ENCODE measurements at places on chromosomes 4 and X.
A peak's percentile ranks its signal among the peaks of the same experiment; 100 is the strongest.

- DNase-seq: no peak
Measured at GRCh38 chrX:130170752-130171445, 863 bp upstream of the RAB33A start.

DNA sequence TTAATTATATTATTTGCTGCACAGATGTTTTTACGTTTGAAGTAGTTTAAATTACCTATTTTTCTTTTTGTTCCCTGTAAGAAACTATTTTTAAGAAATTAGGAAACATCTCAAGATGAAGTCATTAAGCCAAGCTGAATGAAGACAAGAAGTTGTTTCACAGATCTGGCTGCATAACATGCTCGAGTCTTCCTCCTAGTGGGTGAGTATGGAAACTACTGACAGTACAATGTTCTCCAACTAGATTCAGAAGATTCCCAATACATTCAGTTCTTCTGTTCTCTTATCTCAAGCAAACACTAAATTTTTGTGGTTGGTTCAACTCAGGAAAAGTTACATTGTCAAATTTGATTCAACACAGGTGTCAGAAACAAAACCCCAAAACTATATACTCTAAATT is 256.8 kb upstream of the VCX start:
- DNase-seq: peak; percentile 15

- no peak for DNase-seq
Measured at GRCh38 chr4:155143512-155143911, 64.9 kb upstream of the NPY2R start.

GRCh38 chrX:51158231-51158630 is 174.4 kb upstream of the NUDT10 start:
- no peak for DNase-seq

GRCh38 chr4:109608879-109609278 is 48.8 kb downstream of the MCUB start:
- DNase-seq: no peak

- no peak for DNase-seq
Measured at GRCh38 chr4:24858026-24858425, 54.8 kb downstream of the CCDC149 start.

DNA sequence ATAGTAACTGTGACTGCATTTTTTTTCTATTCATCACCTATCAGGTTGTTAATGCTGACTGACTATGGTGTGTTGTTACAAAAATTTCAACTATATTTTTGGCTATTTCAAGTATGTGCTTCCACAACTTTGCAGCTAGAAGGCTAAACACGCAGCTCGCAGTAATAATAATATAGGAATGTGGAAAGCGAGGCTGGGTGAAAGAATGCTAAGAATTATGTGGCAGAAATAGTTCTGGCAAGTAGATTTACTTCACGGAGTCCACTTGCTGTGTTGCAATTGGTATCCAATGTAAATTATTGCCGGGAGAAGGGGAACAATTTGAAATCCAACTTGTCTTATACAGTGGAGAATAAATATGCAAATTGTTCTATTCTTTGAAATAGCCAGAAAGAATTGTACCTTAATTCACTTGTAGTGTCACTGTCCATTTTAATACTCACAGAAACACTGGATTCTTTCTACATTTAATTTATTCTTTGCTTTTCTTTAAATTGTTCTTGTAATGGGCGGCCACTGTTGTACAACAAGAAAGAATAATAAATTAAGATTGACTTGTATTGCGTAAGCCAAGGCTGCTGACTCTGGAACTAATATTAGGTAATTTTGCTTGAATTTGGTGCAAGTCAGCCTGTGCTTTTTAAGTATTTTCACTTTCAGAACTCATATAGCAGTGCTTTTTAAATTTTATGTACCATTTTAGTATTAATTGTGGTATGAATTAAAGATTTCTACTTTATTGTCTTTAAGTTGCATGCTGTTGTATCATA is 154.9 kb downstream of the FRMPD4 start:
- DNase-seq: no peak

GRCh38 chr4:174071595-174071994 is 211.9 kb downstream of the FBXO8 start:
- DNase-seq: no peak

DNA sequence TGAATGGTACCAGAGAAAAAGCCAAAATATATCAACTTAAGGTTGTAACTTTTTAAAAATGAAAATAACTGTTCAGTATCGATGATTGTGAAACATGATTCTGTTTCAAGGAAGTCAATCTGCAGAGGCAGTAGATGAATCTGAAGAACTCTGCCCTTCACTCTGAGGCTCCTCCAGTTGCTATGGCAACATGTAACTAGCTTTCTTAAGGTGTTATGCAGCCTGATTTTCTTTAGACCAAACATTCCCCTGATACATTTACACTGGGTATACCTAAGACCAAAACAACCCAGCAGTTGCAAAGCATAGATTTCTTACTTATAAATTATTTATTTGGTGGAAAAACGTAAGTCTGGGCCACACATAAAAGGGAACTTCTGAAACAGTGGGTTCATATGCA is 133.6 kb upstream of the RASGEF1B start:
- DNase-seq: no peak

GRCh38 chr4:102734591-102735385 is 26.0 kb downstream of the MANBA start:
- DNase-seq: no peak

DNA sequence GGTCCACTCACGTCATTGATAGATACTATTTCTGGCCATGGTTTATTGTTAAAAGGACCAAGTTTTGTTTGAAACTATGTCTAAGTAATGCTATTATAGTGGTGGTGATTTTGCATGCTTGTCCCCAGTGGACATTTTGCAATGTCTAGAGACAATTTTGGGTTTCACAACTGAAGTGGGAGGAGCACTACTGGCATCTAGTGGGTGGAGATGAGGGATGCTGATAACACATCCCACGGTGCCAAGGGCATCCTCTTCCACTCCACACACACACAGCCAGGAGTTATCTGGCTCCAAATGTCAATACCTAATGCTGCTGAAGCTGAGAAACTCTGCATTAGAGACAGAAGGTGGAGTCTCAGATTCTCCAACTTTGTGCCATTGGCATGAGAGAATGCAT is 131.2 kb downstream of the FRMPD4 start:
- no peak for DNase-seq

DNA sequence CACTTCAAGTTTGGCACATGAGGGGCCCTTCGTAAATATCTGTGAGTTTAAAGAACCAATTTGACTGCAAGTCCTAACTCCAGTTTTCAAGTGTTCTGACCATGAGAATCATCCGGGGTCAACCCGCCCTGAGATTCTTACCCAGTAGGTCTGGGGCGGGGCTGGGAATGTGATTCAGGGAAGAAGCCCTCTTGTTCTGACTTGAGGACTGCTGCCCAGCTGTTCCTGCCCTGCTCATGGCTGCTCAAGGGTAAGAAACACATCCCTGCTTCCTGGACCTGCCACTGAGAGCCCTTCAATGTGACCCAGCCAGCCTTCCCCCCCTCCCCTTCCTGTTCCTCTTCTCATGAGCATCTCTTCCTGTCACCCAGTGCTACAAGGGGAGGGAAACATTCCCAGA is 92.7 kb upstream of the PGRMC2 start:
- DNase-seq: no peak

- DNase-seq: no peak
Measured at GRCh38 chrX:71815121-71815905, 52.2 kb downstream of the CXorf49B start.

DNA sequence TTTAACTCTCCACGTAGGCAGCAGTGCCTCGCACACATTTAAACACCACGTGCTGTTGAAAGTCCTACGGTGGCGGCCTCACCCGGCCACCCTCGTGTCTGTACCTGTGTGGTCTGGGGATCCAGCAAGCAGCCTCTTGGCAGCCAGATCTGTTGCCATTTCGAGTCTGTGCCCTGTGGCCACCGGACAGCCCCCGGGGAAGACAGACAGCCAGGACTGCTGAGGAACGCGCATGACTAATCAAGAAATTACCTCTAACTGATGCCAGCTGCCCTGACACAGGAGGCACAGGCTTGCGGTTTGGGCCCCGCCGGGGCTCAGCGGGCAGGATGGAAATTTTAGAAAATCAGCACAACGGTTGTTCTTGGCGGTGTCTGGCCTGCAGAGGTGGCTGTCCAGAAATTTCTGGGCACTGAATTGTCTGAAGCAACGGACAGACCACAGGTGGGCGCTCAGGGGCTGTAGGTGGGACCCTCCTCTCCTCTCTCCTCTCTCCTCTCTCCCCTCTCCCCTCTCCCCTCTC is 15.6 kb upstream of the ASMTL start:
- DNase-seq: no peak

DNA sequence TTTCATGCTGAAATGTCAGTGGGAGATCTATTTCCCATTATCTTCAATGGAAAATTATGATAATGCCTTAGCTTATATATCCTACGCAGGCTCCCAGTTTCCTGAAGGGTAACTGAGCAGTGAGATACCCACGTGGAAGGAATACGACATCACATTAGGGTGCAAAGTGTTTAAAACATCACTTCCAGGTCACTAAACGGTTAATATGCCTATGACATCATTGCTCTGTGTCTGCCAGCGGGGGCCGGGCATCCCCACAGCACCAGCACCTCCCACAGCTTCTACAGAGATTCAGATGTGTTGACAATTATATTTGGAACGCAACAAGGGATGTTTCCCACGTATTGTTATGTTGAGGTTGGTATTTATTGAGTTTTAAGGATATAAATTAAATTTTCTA is 27.1 kb downstream of the TMEM271 start:
- no peak for DNase-seq

- DNase-seq: no peak
Measured at GRCh38 chrX:44733931-44734330, 109.9 kb upstream of the DUSP21 start.

DNA sequence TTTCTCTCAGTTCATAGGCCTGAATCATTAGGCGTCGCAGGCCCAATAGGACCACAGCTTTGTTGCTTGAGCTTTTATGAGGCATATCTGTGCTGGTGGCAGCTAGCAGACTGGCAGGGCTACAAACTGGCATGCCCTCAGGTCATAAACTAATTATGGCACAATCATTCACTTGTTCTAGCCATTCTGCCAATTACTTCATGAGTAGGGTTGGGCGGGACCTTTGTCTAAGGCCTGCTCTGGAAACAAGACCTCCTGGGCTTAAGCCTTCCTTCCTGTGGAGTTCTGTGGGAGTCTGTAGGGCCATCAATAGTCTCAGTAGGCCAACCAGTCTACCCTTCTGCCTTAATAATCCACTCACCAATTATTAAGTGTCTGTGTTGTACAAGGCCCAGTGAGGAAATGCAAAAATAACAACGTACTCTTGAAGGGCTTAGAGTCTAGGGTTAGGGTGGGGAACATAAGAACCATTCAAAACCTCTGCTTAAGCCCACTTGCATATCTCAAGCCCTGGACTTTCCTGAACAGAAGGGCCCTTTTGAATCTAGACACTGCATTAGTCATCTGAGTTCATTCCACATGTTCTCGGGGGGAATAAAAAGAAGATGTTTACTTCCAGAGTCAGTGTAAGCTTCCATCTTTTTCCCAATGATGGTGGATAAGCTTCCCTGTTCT is 44.5 kb downstream of the SHROOM4 start:
- DNase-seq: no peak

DNA sequence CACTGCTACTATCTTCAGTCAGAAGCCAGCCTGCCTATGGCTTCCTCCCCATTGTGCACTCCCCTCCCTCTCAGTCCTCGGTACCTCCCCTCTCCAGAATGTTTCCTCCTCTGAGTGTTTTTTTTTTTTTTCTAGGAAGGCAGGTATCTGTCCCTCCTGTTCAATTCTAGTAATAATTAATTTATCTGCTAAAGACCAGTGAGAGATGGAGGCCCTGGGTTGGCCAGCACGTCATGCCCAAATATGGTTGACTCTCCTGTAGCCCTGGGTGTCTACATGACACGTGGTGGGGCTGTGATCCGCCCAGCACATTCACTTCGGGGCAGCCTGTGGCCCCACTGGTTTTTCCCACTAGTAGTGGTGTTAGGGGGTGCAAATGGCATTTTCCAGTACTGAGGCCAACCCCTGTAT is 1.8 kb downstream of the FLNA start:
- DNase-seq: no peak

DNA sequence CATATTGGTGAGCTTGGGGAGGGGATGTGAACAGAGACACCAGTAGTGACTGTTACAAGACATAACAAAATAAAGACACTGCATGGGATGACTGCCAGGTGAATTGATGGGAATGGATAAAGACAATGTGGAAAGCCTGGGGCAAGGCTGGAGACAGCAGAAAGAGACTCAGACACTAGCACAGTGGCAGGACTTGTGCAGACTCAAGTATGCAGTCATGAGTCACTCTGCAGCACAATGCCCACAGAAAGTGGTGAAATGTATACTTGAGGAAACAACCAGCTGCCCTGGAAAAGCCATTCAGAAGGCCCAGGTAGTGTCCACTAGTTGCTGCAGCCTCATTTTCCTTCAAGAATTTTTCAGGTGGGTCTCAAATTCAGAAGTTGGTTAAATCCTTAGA is 452.3 kb downstream of the MID1IP1 start:
- DNase-seq: no peak

GRCh38 chr4:86939729-86940575 is 5.1 kb downstream of the AFF1 start:
- no peak for DNase-seq

DNA sequence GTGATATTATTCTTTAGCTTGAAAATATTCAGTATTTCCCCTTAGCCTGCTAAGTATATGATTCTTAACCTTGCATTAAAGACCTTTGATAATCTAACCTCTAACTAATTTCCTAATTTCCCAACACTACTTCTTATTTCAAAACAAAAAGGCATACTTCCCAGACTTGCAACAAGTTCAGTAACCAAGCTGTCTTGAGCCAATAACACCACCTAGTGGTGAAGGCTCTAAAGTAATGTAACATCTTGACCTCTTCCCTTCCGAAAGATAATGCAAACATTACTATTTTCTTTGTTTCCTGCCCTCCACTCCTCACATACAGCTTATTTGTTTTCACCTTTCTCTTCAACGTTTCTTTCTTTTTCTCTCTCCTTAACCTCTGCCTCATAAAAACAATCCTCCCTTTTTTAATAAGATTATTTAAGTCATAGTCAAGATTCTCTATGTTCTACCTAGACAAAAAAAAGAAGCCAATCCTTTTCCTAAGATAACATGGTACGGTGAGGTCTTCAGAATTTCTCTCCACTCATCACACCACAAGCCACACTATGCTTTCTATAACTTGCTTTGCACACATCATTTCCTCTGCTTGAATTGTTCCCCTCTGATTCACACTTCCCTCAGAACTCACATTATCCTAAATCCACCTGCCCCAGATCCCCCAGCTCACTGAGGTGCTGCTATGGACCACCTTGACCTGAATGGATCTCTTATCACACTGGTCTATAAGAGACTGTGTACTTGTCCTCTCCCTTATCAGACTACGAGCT is 3.5 kb downstream of the FAT1 start:
- no peak for DNase-seq

DNA sequence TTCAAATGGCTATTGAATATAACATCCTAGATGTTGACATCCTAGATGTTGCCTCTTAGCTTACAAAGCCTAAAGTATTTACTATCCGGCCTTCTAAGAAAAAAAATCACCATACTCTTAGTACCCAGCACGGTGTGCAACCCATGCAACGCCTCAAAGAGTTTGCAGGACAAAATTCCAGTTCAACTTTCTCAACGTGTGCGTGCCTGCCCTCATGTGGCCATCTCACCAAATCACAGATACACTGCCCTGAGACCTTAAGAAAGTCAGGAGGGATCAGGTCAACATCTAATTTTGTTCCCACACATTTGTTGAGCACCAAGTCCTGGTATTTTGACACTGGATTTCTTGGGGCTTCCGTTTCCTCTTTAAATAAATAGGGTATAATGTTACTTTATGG is 68.3 kb downstream of the CRMP1 start:
- peak; percentile 20 for DNase-seq

Data from NT2/D1 (cell line).